WERI-Rb-1 (cell line): ENCODE measurements at places on chromosomes 5 and 9.

GRCh38 chr5:136135536-136135935 is 2.9 kb downstream of the SMAD5 start:
- DNase-seq, result no peak

DNA sequence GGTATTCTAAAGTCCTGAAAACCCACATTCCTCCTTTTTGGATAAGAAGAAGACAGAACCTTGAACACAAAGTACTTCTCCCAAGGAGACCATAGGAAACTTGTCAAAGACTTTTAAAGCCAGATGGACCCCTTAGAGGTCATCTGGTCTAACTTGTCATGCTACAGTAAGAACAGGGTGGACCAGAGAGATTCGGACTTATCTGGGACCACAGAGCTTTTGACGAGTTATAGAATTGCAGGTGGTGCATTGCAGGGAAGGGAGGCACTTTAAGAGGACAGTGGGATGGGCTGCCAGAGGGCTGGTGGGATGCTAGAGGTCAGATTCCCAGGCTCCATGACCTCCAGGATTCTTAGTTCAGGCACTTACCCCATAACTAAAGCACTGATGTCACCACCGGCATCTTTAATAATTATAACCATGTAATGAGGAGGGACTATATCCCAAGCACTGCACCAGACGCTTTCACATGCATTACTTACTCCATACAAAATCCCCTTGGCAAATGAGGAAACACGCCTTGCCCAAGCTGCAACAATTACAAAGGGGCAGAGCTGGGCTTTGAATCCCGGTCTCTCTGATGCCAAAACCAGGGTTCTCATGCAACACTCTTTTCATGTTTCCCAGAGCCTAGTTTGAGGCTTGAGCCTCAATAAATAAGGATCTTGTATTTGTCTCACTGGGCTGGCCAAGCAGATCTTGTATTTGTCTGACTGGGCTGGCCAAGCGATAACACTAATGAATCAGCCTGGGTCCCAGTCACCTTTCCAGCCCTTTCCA is 12.8 kb upstream of the GPX3 start:
- no peak for DNase-seq

- no peak for DNase-seq
Observed at GRCh38 chr5:67581203-67581602, 384.6 kb upstream of the CD180 start.

DNA sequence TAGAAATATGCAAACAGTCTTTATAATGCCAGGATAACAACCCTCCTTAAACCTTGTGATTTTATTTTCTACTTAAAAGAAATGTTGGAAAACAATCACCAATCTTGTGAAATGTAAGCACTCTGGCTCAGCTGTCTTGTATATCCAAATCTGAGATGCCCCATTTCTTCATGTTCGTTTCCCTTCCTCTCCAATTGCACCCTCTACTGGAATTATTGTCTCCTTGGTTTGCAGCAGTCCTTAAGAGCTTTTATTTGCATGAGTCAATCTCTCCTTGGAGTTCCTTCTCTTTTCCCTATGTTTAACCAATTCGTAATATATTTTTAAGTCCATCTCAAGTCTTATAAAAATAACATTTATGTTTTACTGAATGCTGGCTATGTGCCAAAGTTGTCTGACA is 362.0 kb upstream of the CDH10 start:
- DNase-seq, result peak; percentile 11
